ENCODE measurements at places on chromosomes 5 and 9.

DNA sequence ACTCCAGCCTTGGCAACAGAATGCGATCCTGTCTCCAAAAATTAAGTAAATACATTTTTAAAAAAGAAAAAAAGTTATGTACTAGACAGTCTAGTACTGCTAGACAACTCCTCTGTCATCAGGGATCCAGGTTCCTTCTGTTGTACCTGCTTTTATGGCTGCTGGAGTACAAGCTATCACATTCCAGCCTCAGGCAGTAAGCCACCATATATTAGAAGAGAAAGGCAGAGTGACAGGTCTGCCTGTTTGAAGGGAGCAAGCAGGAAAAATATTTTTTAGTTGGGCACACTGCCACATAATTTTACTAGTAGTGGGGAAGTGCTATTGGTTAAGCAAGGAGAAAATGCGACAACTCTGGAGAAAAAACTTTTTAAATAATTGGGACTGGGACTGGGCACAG lies 10.9 kb downstream of the RPS6 start:
- no peak for DNase-seq

- DNase-seq = no peak
Measured at GRCh38 chr9:130239741-130240241, 25.8 kb upstream of the HMCN2 start.

GRCh38 chr5:113378081-113378480 lies 56.7 kb downstream of the TSSK1B start:
- no peak for DNase-seq

GRCh38 chr9:88011005-88011766 lies 36.9 kb upstream of the CDK20 start:
- no peak for DNase-seq

GRCh38 chr5:158756871-158757270 lies 342.8 kb downstream of the EBF1 start:
- no peak for DNase-seq

GRCh38 chr9:127971357-127972235 lies 9.2 kb downstream of the EEIG1 start:
- peak; percentile 87 for DNase-seq

DNA sequence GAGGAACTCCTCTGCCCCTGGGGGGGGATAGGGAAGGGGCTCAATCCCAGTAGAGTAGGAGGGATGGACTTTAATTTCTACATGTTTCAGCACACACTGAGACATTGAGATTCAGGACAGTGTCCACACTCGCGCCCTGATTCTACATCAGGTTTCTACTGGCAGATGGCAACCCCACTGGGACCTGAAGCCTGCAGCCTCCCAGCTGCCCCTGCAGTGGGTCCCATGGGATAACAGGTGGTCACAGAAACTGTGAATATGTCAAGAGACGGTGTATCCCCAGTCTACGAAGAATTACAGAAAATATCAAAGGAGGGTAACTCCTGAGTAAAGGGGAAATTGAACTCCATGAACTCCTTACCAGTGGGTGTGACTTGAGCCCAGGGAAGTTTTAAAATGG lies 2.4 kb upstream of the TERT start:
- no peak for DNase-seq

DNA sequence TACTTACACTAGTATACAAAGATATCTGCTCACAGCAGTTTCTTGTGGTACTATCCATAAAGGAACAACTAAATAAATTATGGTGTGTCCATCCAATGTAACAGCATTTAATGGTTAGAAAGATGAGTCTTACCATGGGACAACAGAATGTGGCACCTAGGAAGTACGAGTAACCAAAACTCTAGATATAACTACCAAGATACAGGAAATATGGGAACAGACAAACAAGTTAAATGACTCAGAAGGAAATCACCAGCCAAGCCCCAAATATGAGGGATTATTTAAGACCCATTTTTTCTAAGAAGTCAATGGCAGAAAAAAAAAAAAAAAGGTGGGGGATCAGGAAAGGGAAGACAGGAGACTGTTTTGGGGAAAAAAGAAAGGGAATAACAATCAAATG lies 294.8 kb downstream of the PRELID2 start:
- no peak for DNase-seq

DNA sequence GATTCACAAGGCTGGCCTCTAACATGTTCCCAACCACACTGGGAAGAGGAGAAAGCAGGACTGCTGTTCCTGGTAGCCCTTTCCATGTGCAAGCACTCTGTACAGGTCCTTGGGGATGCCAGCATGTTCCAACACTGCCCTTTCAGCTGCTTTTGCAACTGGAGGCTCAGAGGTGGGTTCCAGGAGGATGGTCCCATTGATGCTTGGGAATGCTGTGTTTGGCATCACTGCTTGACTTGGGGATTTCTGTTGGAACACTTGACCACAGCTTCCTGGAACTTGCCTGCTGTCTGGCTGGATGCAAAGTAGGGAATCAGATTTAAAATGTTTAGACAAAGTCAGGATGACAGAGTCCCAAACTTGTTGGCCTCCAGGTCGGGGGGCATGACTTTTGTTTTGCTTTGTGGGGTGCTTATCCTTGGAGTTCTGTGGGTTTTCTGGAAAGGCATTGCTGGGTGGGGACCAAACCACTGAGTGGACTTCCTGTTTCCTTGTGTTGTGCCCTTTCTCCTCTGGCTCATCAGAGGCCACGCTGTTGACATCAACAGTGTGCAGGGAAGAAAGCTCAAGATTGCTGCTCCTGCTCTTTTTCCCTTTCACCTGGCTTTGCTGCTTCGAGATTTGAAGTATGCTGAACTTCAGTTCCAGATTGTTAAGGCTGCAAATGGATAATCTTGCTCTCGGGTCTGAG lies 148.5 kb upstream of the RPS23 start:
- DNase-seq = no peak

GRCh38 chr9:86557063-86557766 lies 203.0 kb upstream of the TUT7 start:
- no peak for DNase-seq

GRCh38 chr9:99085949-99086948 lies 18.7 kb upstream of the TGFBR1 start:
- no peak for DNase-seq

DNA sequence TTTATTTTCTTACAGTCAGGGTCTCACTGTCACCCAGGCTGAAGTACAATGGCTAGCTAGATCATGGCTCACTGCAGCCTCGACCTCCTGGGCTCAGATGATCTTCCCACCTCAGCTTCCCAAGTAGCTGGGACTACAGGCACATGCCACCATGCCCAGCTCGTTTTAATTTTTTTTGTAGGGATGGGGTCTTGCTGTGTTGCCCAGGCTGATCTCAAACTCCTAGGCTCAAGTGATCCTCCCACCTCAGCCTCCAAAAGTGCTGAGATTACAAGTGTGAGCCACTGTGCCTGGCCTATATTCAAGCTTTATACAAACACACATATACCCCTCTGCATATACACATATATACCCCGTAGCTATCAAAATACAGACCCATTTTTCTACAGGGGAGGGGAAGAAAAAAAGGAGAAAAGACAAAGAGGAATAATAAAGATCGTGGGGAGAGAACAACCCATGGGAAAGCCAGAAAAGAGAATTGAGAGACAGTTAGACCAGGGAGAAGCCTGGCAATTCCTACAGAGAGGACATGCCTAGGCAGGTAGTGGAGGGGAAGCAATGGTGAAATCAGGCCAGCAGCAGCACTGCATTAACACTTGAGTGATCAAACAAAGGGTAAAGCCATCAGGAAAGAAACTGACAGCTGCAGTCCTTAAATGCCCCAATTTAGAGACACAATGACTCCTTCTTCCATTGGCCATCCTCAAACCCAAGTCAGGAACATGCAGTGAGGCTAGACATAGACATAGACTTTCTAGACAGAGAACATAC lies 102.7 kb downstream of the EFNA5 start:
- DNase-seq = no peak

GRCh38 chr9:105329719-105330062 lies 85.2 kb downstream of the SLC44A1 start:
- DNase-seq = no peak

DNA sequence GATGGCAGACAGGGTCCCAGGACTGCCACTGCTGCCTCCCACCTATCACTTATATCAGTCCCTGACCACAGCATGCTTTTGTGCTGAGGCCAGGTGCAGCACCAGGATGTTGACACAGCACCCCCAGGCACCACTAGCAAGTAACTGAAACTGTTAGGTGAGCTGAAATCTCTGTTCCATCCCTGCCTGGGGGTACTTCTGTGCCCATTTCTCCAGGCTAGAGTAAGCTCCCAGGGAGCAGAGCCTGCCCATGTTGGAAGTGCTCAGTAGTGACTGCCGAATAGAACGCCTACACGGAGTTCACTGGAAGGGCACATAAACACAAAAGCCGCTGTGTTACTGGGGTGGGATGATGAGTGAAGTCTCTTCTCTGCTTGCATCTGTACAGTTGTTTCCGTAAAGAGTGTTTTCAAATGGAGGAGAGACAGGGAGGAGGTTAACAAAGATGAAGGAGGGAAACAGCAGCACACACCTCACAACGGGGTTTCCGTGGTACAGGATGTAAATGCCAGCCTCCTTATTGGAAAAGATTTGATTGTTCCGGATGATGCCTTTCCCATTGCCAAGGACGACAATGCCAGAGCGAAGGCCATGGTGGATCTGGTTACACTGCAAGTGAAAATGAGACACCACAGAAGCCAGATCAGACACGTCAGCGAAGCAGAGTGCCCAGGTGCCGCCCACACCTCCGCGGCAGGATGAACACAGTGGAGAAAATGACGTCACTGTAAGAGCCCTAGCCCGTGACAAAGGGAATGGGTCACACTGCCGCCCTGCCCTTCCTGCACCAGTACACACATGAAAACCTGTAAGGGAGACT lies 43.1 kb downstream of the POLR1E start:
- DNase-seq = no peak
